Ecto neural progenitor cell (in vitro differentiated cells): ENCODE measurements at places on chromosomes 1 and 21.

GRCh38 chr1:103171041-103171590 lies 62.8 kb upstream of the COL11A1 start:
- DNase-seq = no peak

DNA sequence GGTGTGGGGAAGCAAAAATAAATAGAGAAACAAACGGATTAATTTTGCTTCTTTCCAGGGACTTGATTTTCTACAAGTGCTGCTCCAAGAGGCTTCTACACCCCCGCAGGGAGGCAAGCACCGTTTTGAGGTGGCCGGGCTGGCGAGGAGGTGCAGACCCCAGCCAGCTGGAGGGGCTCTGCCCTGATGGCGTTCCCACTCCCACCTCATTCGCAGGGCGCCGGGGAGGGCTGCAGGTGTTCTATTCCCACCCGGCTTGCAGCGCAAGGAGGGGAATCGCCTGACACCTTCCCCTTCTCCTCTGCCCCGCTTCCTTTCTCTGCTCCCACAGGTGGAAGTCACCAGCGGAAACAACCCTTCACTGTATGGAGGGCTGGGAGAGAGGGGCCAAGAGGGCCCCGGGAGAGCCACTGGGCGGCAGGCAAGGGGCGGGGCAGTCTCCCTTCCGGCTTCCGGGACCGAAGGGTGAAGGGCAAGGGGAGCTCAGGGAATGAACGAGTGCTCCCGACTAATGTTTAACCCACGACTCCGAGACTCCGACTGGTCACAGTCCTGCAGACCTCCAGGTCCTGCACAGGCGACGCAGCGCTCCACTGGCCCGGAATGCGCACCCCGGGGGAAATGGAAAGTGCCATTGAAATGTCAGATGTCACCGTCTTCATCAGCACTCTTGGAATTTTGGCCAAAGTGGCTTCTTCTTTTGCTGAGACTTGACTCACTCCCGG lies 29.1 kb downstream of the TEX35 start:
- DNase-seq = no peak

DNA sequence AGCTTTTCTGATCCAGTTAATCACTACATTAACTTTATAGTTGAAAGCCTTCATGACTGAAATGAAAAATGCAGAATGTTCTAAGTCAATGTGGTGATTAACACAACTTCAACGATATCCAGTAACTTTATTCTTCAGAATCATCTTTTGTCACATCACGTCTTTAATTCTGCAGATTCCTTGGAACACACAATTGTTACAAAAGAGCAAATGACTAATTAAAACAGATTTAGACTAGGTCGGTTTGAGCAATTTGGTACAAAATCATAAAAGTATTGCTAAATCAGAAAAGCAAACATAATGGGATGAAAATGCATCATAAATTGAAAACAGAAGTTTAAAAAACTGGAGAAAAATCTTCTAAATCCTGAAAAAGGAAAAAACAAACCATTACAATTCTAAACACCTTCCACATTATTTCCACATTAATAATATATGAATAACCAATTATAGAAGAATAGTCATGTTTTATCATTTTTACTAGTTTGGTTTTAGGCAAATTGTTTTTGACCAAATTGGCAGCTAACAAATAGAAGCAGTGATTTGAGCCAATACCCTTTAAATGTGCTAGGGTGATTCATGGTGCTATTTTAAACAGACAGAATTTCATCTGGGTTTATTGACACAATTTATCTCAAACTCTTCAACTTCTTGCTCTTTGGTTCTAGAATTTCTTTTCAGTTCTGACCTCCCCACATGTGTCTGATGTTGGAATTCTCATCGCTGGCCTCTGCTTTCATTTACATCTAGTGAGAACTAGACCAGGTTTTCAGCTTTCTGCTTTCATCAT lies 468.1 kb upstream of the PTBP2 start:
- DNase-seq = no peak

DNA sequence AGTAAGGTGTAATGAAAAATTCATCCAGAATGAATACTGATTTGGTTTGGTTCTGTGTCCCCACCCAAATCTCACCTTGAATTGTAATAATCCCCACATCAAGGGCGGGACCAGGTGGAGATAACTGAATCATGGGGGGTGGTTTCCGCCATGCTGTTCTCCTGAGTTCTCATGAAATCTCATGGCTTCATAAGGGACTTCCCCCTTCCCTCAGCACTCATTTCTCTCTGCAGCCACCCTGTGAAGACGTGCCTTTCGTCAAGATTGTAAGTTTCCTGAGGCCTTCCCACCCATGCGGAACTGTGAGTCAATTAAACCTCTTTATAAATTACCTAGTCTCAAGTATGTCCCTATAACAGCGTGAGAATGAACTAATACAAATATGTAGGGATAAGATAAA lies 5.5 kb upstream of the SYNJ1 start:
- DNase-seq = no peak

- no peak for DNase-seq
These were observed 32.5 kb downstream of the PKNOX1 start for GRCh38 chr21:43006874-43007208.

DNA sequence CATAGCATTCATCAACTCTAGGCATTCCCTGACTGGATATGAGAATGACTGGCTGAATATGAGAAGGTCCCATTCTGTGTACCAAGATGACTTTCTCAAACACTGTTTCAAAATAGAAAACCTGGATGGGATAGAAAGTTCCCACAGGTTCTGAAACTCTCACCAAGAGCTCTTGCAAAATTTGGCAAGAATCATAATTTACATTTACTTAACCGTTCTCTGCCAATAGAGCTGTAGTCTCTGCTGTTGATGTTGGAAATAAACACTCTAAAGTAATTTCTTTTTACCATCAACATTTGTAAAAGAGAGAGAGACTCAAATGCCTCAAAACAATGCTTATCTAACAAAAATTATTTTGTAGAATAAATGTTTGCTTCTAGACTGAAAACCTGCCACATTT lies 221.1 kb downstream of the LMO4 start:
- DNase-seq = no peak

DNA sequence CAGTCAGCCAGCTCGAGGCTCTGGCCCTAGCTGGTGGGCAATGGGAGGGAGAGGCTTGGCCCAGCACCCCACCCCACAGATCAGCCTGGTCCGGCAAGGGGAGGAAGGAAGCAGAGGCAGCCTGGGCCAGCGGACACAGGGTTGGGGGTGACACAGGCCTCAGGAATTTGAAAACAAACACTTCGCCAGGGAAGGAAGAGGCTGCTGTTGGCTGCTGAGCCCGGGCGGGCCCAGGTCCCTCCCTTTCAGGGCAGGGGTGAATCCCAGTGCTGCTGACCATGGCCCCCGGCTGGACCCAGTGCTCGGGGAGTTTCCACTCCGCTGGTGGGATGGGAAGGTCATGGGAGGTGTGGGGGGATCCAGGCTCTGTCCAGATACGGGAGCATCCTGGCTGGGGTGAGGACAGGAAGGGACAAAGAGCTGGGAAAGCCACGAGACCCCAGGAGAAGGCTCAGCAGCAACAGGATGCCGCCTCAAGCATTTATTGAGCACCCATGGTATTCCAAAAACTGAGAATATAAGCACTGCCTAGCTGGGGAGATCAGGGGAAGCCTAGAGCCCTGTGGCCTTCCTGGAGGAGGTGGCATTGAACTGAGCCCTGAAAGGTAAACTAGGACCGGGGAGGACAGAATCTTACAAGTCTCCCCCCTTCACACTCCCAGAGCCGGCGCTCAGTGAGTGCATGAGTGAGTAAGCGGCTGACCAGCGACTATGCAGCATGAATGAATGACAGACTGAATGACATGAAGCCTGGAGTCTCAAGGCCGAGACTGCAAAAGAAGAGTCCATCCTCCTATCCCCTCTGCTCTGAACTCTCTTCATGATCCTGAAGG lies 26.2 kb upstream of the EPHA2 start:
- DNase-seq = peak; percentile 75

- DNase-seq = no peak
These were observed 16.3 kb downstream of the ZFYVE9 start for GRCh38 chr1:52158218-52158617.

DNA sequence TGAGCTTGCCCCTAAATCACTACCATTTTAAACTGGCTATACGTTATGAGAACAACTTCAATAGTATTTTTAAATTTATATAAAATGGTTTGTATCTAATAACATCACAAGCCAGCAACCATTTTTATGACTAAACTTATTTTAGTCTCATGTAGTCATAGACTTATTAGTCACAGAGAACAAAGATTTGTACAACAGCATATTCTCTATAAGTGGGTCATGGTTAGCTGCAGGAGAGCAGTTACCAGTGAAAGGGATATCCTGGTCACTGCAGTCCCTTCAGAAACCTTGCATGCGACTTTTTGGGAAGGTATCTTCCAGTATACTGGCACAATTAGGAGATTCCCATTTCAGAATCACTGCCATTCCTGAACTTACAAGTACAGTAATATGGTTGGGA lies 90.0 kb downstream of the HFM1 start:
- no peak for DNase-seq

GRCh38 chr1:87937831-87938395 lies 609.2 kb downstream of the LMO4 start:
- DNase-seq = no peak

GRCh38 chr1:116945421-116945820 lies 35.7 kb downstream of the PTGFRN start:
- DNase-seq = no peak

DNA sequence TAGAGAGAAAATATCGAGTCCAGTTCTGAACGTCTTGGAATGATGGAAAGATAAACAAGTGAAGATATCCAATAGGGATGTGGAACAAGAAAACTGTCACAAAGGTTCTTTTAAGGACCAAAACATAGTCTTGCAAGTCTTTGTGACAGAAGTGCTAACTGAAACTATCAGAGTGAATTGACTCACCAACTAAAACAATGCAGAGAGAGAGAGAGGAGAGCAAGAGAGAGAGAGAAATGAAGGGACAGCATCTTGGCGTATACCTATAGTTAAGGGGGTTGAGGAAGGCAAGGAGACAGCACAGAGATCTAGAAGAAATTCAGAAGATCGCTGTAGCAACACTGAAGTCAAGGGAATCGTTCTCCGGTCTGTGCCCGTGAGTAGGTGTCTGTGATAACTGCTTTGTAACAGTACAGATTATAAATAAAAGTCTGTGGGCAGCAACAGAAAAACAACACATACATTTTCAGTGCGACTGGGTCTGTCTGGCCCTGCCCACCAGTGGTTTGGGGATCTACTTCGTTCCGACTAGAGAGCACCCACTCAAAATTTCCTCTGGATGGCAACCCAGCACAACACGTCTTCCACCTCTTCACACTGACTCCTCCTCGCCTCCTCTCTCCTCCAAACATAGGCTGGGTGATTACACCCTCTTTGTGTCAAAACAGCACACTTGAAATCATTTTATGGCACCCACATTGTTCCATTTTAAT lies 4.8 kb upstream of the COA6 start:
- DNase-seq = no peak

GRCh38 chr21:41578716-41579115 lies 70.8 kb upstream of the TMPRSS2 start:
- DNase-seq = no peak

GRCh38 chr1:236861560-236862218 lies 66.6 kb downstream of the MTR start:
- no peak for DNase-seq

DNA sequence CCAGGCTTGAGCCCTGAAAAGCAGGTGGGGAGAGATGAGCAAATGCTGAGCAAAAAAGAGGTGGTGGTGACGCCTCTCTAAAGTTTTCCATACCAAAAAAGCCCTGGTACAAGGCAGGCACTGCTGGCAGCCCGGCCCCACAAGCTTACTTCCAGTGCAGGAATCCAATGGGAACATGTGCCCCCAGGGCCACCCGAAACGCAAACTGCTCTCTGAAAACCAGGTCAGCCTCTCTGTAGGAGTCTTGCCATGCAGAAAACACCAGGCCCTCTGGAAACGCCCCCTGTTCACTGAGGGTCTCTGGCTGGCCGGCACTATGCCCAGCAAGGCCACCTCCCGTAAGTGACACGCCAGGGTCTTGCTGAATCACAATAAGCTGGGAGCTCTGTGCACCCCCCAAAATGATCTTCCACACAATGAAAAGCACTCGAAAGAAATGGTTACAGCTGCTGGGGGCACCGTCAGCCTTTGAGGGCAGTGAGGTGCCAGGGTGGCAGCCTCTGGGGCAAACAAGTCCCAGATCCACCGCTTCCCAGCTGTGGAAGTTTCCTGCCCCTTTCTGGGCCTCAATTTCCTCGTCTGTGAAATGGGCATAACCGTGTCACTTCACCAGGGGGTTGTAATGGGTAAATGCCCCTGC lies 170.5 kb downstream of the TOMM20 start:
- DNase-seq = peak; percentile 62

GRCh38 chr1:26889551-26890466 lies at the start of gene GPN2:
TSS of gene GPN2 (minus strand) at chr1:26890283. CDS start at chr1:26890096, 187 bp downstream.
- DNase-seq = peak; percentile 83

- DNase-seq = no peak
These were observed 7.8 kb upstream of the CD46 start for GRCh38 chr1:207744000-207744534.

GRCh38 chr21:37865156-37865555 lies 51.1 kb downstream of the KCNJ6 start:
- DNase-seq = peak; percentile 13

GRCh38 chr1:162498496-162498810 lies 835 bp downstream of the UHMK1 start:
- no peak for DNase-seq

DNA sequence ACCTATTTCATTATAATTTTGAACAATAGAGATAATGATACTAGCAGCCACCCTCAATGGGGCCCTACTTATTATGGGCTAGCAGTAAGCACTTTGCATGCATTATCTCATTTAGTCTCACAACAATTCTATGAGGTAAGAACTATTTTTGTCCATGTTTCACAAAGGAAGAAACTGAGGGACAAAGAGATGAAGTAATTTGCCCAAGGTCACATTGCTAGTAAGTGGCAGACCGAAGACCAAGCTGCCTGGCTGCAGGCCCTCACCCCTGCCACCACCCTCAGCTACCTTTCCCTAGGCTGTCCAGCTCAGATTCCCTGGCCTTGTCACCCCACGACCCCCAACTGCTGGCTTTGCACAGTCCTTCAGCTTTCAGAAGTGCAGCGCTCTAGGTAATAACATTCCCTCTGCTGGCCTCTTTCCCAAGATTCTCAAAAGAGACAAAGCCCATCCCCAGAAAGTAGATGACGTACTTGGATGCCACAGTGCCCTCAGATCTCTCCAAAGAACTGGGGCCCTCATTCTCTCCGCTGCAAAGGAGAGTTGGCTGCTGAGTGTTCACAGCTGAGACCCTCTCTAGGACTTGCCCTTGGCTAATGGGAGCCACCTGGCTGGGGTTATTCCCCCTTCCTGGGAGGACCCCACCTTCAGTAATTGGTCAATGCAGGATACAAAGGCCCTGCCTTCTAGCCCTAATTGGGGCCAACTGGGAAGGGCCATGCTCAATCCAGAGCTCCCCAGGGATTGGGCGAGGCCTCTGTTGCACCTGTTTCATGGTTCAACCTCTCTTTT lies 39.5 kb downstream of the IRF2BP2 start:
- no peak for DNase-seq

GRCh38 chr1:214514032-214514818 lies 37.2 kb downstream of the PTPN14 start:
- DNase-seq = no peak
